ENCODE measurements at places on chromosomes 5 and 9. TPM values are rescaled to one million over a fixed set of nuclear protein-coding genes. Genes with fewer than 3 reads are reported as not detected.
A peak's percentile ranks its signal among the peaks of the same experiment; 100 is the strongest.

- peak; percentile 72 for DNase-seq
These were observed 73.1 kb downstream of the BASP1 start for GRCh38 chr5:17290540-17290974.

DNA sequence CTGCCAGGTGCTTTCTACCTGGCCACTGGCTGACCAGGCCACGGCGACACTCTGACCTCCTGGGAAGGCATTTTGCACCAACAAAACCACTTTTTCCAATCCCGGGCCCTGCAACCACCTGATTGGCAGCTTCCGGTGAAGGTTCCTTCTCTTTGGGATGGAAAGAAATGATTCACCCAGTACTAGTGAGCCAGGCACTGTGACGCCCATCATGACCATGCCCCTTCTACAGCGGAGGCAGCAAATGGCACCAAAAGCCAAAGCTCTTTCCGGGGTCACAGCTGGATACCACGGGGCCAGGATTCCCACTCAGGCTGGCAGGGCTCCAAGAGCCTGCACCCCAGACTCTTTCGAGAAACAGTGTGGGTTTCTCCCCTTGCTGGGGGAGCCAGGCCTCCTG is 4.7 kb downstream of the NOTCH1 start:
- DNase-seq = no peak

DNA sequence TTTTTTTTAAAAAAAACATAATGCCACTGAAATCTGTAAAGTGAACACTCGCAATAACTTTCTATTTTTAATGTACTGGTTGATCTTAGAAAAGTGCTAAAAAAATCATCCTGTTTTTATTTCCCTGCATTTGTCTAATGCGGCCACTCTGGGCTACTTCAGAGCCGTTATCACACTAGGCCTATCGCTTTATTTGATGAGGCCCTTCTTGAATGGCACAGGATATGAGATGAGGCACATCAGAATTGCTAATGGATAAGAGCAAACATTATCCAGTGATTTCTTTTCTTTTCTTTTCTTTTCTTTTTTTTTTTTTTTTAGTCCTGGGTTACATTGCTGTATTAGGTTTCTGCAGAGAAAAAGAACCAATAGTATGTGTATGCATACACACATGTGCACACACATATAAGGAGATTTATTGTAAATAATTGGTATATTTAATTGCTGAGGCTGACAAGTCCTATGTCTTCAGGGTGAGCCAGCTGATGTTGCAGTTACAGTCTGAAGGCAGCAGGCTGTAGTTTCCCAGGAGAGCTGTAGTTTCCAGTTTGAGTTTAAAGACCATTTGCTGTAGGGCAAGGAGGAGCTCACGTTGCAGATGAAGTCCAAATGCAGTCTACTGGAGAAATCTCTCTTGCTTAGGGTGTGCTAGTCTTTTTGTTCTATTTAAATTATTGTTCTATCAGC is 391.7 kb downstream of the MED10 start:
- peak; percentile 68 for DNase-seq

GRCh38 chr5:79547982-79548381 is 34.0 kb upstream of the HOMER1 start:
- DNase-seq = no peak

- no peak for DNase-seq
These were observed 65.4 kb downstream of the MED27 start for GRCh38 chr9:132014218-132014805.

DNA sequence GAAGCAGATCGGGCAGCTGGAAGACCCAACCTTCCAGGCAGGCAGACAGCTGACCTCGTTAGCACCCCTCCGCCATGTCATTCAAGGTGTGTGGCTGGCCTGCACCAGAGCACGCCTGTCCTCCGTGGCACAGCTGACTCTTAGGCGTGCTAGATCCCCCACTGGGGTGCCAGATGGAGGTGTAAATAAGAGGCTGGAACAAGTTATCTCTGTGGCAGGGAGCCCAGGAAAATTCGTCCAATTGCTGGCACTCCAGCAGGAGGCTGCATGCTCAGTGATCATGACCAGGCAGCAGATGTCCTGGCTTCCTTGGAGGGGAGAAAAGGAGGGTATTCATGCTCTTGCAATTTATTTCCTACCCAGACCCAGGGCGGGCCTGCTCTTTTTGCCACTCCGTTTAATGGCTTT is 7.8 kb upstream of the ALDOB start:
- DNase-seq = no peak

DNA sequence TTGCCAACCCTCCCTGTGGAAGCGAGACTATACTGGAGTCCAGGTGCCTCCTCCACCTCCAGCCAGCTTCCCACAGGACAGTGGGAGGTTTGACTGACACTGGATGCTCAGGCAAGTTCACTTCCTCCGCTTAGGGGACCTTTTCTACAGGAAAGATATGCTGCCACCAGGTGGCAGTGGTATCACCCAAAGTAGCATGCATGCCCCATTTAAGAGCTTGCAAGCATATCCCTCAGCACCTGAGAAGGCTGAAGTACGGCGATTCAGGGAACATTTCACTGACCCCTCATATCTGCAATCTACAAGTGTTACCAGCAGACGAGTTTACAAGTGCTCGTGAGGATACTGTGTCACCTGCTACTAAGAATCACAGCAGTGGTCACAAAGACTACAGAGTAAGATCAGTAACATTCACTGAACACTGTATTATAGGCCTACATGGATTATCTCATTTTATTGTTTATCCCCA is 75.5 kb downstream of the KLHL3 start:
- peak; percentile 92 for DNase-seq

GRCh38 chr5:61884252-61884855 is 421.7 kb upstream of the KIF2A start:
- no peak for DNase-seq

GRCh38 chr9:5976674-5977397 is 38.6 kb downstream of the RANBP6 start:
- no peak for DNase-seq

- DNase-seq = no peak
These were observed 939.7 kb downstream of the NR2F1-AS1 start for GRCh38 chr5:92641031-92641962.

DNA sequence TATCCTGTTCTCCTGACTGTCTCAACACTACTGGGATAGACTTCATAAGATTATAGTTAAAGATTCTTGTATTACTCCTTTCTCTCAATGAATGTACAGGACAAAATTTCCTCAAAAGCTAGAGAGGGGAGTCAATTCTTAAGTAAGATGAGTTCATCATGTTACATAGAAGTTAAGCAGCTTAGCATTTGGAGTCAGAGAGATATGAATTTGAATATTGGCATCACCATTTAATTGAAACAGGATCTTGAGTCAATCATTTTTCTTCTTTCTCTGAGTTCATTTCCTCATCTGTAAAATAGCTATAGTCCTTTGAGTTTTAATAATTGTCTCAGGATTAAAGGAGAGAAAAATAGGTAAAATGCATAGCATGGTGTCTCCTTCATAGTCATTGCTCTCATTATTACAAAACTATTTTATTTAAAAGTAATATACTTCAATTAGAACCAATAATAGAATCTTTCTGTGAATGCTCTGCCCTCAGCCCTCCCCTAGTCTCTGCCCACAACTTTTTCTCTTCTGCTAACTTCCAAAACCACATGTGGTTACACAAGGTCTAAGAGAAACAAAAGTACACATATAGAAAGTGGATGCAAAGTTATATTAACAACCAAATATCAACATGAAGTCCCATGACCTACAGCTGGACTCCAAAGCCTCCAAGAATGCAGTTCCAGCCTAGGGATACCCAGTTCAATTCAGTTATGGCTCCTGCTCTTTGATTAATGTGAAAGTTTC is 265.6 kb downstream of the TLE1 start:
- no peak for DNase-seq

DNA sequence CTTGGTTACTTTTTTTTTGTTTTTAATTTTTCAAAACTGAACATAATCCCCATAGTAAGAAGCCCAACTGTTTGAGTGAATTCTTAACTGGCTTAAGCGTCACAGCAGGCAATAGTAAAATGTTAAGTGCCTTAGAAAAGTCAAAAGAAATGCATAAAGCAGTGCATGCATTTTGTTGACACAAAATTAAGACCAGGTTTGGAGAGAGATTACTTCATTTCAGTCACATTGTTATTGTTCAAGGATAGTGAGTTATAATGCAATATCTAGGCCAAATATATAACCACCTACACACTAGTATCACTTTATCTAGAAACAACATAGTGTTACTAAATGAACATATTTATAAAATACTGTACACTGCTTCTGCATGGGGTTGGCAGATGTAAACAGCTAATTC is 116.9 kb upstream of the KLF9 start:
- DNase-seq = no peak

DNA sequence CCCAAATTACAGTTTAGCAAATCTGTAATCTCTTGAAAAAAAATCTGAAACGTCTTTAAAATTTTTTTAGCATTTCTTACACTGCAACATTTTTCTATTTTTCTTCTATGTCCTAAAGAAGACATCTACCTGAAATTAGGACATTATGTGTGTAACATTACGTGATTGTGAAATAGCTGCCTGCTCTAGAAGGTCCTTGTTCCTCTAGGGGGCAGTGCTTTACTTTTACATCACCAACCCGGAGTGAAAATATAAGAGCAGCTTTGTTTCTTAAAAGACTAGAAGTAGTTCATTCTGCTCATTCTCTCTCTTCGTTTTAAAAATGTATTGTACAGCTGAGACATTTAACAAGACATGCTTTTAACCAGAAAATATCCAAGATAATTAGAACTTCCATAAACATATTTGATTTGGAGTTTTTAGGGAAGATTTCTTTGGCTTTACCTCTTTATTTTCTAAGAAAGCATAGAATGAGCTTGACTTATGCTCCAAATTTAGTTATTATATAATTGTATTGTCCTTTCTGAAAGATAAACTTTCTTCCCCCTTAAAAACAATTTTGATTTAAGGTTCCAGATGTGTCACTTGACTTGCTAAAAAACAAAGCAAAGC is 48.1 kb upstream of the RIOK2 start:
- no peak for DNase-seq

- DNase-seq = no peak
These were observed 134.1 kb upstream of the TUT7 start for GRCh38 chr9:86488345-86488744.

DNA sequence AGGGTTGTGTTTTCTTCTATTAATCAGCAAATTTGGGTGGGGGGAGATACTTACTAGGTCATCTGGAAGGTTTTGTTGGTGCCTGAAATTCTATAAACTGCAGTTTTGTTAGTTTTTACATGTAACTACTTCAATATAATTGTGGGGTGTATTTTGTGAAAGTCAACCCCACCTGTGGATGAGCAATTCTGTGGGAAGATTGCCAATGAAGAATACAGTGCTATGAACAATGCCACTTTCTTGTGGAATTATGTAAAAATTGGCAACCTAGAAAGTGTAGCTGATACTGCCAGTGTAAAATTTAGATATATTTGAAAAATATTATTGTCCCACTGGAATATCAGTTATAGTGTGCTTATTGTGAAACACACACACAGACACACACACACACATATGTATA is 80.7 kb downstream of the VCAN start:
- DNase-seq = no peak

- no peak for DNase-seq
These were observed 143.2 kb upstream of the ANKH start for GRCh38 chr5:15014809-15015208.

The TUSC1 gene
- 43.5 TPM for total RNA-seq

The MYMK gene
- total RNA-seq = not detected

The DAPK1 gene
- total RNA-seq = 84.6 TPM

The BTNL9 gene
- total RNA-seq = 9.1 TPM

The TICAM2 gene
- 3.0 TPM for total RNA-seq

The MLANA gene
- not detected for total RNA-seq

The SEMA5A gene
- 2.1 TPM for total RNA-seq

The SELENOP gene
- total RNA-seq = 200 TPM

The MBLAC2 gene
- total RNA-seq = 3.7 TPM

The GPRIN1 gene
- total RNA-seq = 1.0 TPM

The PCDHAC2 gene
- total RNA-seq = 17.0 TPM

The CTNNAL1 gene
- total RNA-seq = 61.5 TPM

The SPATA31E1 gene
- not detected for total RNA-seq
